ENCODE measurements at places on chromosomes 12 and 14.

DNA sequence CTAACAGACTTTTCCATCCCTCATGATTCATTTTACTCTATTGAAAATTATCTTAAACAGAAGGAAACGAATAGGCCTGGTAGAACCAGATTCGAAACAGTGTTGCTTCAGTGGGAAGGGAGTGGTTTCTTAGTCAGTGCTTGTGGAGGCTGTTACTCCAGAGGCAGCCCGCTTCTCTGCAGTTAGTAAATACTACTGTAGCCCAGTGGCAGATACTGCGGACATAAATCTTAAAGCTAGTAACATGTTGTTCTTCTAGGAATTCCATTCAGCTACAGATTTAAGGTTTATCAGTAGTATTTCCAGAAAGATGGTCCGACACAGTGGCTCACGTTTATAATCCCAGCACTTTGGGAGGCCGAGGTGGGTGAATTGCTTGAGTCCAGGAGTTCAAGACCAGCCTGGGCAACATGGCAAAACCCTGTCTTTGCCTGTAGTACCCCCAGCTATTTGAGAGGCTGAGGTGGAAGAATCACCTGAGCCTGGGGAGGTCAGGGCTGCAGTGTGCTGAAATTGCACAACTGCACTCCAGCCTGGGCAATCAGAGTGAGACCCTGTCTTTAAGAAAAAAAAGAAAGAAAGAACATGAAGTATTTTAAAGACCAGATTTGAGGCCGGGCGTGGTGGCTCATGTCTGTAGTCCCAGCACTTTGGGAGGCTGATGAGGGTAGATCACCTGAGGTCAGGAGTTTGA is 45.9 kb downstream of the DIP2B start:
- DNase-seq, result peak; percentile 97

DNA sequence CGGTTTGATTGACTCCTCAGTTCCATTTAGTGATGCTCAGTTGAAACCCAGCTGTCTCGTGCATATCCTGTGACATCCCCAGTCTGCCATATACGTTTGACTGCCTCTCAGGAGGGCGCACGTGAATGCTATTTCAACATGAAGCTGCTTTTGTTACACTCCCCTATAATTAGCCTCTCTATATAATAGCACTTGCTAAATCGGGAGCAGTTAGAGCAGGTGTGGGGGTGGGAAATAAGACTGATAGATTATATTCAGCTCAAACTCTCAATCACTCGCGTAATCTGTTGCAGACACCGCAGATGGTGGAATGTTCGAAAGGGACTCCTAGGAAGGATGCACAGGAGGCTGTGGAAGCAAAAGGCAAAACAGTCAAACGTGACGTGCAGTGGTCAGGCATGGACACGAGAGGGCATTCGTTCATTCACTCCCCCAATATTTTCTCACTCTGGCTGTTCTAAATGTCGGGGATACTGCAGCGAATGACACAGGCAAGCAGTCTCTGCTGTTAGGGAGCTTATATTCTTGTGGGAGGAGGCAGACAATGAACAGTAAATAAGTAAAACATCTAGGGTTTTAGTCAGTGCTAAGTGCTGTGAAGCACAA is 29.8 kb downstream of the KCNA1 start:
- DNase-seq, result no peak

DNA sequence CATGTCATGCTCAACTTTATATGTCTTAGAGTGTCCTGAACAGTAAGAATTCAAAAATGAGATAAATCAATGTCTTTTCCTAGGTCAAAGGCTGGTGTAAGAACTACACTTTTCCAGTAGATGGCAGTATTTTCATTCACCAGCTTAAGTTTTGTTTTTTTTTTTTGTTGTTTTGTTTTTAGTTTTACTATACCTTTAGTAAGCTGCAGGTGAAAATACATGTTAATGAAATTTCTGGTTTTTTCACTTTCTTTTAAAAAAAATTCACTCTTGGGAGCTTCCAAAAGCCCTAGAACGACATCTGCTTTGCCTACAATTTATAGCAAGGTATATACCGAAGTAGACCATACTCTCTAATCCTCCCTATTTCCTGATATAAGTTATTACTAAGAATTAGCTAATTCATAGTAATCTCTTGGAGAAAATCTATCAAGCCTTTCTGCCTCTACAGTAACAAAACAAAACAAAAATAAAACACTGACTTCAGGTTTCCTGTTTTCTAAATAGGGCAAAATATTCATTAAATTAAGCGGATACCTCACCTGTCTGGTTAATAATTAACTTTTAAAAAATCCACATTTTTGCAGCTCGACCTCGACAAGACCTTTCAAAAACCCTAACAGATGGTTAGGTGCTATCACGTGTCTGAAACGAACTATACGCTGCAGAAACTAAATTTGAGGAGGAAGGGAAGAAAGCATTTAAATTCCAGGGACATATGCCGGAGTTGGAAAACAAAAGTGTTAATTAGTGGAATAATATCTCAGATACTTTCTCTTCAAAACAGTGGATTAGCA is 2.7 kb upstream of the SAMD4A start:
- DNase-seq, result peak; percentile 59

- no peak for DNase-seq
Measured at GRCh38 chr12:113803759-113804140, 162.4 kb downstream of the RBM19 start.

DNA sequence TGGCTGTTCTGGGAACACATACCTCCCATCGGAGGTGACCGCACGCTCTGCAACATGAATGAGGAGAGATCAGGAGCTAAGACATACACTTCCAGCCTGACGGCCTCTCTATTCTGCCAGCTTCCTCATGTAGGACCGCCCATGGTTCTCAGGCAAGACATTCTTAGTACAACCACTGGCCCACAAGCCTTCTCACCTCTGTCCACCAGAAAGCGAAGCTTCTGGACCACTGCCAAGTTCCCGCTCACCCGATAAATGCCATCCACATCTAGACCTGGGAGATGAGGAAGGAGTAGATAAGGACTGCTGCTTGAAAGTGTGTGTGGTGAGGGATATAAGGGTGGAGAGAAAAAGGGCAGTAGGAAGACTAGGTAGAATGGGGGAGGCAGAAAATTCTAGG is 5.2 kb downstream of the ARHGAP9 start:
- no peak for DNase-seq
